ENCODE measurements at places on chromosomes 6 and 20.

DNA sequence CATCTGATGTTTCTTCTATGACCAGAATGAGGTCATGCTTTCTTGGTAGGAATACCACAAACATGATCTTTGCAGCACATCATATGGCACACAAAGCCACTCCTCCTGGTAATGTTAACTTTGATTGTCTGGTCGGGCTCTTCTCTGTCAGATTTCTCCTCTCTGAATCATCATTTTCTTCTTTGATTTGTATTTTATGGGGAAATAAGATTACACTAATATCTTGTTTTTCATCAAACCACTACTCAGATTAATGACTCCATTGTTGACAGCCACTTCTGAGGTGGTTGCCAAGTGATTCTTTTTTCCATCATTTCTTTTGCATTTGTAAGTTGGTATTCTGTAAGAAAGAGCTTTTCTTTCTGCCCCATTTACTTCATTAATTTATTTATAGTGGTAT, 29.5 kb downstream of the TRMT11 start:
- DNase-seq: no peak

GRCh38 chr6:11219400-11219834, 13.1 kb downstream of the NEDD9 start:
- DNase-seq: no peak

- DNase-seq: no peak
Measured at GRCh38 chr6:84428300-84428907, 201.0 kb upstream of the CEP162 start.

- DNase-seq: no peak
Measured at GRCh38 chr6:116405138-116405537, 34.4 kb downstream of the DSE start.

- no peak for DNase-seq
Measured at GRCh38 chr6:36516559-36516958, 30.7 kb downstream of the STK38 start.

DNA sequence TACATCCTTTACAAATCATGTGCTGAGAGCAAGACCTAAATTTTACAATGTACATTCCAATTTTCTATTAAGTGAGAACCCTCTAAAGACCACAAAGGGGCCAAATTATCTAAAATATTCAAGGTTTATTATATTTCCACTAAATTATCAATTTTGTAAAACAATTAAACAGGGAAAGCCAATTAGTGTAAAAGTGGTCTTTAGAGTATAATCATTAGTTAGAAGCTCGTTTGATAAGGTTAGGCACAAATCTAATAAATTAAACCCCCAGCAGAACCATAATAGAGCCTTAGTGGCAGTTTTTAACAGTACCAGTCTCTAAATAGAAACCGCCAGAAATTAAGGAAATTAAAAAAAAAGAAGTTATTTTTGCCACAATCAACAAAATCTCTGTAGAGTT, 249.1 kb upstream of the MANEA start:
- no peak for DNase-seq

DNA sequence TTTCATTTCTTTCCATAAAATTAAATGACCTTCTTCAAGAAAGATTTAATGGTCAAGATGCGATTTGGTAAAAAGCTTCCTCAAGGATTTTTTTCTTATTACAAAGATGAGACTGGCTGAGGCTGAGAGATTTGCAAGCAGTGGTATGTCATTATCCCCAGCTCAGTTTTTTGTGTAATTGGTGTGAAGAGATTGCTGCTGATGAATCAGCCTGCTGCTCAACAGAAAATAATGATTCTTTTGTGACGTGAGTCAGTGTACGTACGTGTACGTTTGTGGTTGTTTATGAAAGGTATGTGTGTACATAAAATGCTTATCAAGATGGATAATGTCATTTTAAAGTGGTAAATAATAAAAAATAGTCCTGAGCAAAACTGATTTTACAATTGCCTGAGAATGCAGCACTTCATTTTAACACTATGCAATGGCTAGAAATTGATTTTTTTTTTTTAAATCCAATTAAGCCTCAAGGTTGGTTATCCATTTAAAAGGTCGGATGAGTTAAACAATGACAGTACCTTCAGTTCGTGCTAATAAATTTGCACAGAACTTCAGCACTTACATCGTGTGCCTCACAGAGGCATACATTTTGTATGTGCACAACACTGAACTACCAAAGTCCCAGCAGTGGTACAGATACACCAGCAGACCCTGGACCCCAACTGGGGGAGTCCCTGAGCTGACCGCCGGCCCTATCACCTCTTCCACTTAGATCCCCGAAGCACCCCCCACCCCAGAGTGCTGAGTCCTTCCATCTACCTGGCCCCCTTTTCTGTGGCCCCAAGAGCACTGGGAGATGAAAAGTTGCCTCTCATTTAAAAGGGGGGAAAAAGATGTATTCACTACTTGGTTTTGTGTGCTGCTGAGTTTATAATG, 9.7 kb upstream of the NPEPL1 start:
- no peak for DNase-seq

DNA sequence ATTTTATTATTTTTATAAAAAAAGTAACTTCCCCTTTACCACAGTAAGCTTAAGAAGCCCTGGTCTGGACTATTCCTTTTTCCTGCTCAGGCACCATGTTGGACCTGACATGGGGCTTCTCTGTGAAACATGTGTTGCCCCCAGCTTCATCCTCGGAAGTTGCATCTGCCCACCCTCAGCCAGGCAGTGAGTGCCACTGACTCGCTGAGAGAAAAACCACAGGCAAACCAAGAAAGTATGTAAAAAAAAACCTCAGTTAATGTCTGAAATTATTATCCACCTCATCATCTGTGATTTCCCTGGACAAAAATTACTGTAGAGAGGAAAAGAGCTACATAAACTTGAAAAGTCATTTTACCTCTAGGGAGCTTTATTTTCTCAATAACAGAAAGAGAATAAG, 109.9 kb upstream of the MCHR2 start:
- no peak for DNase-seq

GRCh38 chr20:1207293-1207878, 4.1 kb downstream of the C20orf202 start:
- no peak for DNase-seq

DNA sequence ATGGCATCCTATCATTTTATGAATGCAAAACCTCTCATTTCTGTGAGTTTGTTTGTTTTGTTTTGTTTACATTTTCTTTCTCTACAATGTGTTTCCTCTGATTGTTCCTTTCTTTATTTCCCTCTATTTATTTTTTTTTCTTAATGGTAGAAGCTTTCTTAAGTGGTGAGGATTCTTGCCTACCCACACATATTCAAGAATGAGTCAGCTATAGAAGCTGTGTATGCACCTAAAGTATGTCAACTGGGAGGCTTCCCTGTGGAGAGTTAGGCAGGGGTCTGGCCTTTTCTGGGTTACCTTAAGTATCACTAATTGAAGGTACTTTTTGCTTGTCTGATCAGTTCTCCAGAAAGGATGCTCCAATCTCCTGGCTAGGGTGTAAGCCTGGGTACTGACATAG, 354.0 kb downstream of the ESR1 start:
- no peak for DNase-seq

- DNase-seq: no peak
Measured at GRCh38 chr6:166615059-166615770, 11.8 kb downstream of the RPS6KA2 start.
